ENCODE measurements at places on chromosomes 7 and 10.
A peak's percentile ranks its signal among the peaks of the same experiment; 100 is the strongest.

GRCh38 chr10:64952042-64952441, 1430.8 kb downstream of the REEP3 start:
- DNase-seq, result no peak

GRCh38 chr10:88064608-88065382, 201.4 kb downstream of the PTEN start:
- DNase-seq, result peak; percentile 72

DNA sequence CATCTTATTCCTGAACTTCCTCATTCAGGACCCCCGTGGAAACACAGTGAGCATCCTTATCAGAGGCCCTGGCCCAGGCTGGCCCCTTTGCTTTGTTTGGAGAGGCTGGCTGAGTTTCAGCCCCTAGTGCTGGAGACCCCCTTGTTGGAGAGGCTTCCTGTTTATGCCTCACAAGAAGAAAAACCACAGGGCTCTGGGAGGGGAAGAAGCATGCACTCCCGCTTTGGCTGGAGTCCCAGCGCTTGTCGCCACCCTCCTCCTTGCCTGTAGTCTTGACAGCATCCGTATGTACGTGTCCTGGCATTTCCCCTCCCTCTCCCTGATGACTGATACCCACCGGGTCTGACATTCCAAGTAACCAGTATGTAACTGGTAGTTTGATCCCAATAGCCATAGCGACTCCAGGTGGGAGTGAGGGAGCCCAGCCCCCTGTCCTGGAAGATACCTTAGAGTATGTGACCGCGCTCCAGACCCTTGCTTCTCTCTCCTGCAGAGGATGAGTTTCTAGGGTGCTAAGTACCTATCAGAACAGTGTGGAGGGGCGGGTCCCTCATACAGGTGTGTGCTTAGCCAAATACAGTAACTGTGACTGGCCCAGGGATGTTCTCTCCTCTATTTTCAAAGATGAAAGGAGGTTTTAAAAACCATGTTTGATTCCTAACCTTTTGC, 6.9 kb upstream of the ATP6V0E2 start:
- no peak for DNase-seq

GRCh38 chr10:116044801-116045248, 228.2 kb downstream of the GFRA1 start:
- no peak for DNase-seq

DNA sequence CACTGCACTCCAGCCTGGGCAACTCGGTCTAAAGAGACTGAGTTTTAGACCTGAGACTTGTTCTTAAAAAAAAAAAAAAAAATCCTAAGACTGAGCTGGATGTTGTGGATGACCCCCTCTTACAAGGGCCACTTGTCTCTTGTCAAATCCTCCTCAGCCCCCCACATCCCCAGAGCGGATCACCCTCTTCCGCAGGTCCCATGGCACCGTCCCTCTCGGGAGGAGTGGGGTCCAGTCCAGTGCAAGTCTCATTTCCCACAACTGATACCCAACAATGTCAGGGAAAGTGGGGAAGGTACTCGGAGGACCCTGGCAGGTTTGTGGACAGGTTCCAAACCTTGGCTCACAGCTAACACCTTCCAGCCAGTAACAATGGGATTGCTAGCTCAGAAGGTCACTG, 100.3 kb downstream of the ELFN1 start:
- no peak for DNase-seq

DNA sequence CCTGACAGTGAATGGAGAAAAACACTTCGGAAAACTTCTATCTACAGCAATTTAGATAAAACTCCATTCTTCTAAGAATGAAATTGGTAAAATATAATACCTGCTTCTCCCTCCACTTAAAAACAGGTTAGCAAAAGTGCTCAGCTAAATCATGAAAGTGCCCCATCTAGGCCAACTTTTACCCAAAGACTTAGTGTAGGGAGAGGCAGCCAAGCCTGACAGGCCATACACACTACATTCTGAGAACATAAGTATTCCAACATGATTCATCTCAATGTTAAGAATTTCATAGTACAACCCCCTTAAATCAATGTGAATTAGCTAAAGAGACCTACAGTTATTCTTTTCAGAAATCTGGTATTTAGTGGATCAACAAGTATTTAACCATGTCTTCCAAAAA, 7.2 kb downstream of the FAM3C start:
- no peak for DNase-seq

DNA sequence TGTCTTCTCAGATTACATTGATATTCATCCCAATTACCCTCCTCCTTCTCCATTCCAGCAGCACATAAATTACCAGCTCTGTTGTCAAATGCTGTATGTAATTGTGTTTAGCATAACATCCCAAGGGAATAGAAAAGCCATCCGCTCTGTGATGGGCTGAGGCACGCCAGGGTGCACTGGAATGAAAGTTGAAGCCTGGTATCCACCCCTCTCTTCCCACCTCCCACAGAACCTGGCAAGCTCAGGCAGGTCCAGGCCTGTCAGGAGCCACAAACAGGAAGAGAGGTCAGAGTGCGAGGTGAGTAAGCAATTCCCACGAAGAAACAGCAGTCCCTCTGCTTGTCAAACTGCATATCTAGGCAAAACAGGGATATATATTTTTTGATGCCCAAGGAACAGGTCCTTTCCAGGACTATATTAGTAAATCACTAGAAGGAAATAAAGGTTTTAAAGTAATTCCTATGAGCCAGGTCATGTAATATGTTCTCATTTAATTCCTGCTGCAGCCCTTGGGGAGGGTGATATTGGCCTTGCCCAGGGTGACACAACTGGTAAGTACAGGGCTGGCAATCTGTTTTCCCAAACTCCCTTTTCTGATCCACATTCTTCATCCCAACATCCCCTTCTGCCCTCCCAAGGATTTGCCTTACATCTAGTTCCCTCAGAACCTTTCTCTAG, 155.6 kb upstream of the GHITM start:
- no peak for DNase-seq

- no peak for DNase-seq
These were observed 99.4 kb downstream of the GRM8 start for GRCh38 chr7:127153315-127153714.
